ENCODE measurements at places on chromosomes 3 and 15. TPM values are rescaled to one million over a fixed set of nuclear protein-coding genes. Genes with fewer than 3 reads are reported as not detected.

DNA sequence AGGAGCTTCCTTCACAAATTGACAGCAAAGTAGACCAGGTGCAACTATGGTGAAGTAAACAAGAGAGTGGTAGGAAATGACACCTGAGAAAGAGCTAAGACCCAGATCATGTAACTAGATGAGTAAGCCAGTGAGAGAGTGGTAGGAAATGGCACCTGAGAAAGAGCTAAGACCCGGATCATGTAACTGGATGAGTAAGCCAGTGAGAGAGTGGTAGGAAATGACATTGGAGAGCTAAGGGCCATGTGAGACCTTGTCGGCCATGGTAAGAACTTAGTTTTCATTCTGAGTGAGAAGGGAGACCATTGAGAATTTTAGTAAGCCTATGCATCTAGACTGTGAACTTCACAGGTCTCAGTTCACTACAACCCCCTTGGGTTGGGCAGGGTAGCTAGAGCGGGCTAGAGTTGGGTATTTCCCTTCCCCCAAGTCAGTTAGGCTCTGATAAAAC, 5.4 kb upstream of the SENP7 start:
- peaks cover 8% of the 10 kb centered on the region for H3K36me3 ChIP-seq
- H3K4me1 ChIP-seq, result peaks cover 41% of the 10 kb centered on the region

DNA sequence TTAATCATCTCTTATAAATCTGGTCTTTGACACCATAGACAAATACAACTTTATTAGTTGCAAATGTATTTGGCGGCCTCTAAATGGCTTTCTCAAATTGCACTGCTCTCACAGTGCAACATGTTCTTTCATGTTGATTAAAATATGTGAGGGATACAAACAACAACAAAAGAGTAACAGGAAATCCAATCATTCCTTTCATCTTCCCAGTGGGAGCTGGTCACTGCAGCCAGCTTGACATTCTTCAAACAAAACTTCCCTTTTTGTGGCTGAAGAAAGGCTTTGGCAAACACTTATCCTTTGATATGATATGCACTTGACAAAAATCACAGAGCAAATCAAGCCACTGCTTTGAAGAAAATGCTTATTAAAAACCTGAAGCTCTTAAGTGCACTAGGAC, 973.6 kb downstream of the EPHA3 start:
- no peaks in the 10 kb centered on the region for H3K4me1 ChIP-seq
- no peaks in the 10 kb centered on the region for H3K27me3 ChIP-seq
- no peak overlapping the region for H3K27ac ChIP-seq
- no peak overlapping the region for H3K4me3 ChIP-seq

Gene SIDT1
- 11.5 TPM for total RNA-seq

Gene CRYGS
- 4.4 TPM for total RNA-seq

- peaks cover 14% of the 10 kb centered on the region for H3K27me3 ChIP-seq
- no peak overlapping the region for H3K4me3 ChIP-seq
- no peak overlapping the region for H3K27ac ChIP-seq
- DNase-seq, result no peak
Observed at GRCh38 chr15:57692709-57693108, 13.8 kb upstream of the POLR2M start.

Gene NRG4
- total RNA-seq, result not detected

GRCh38 chr3:72448858-72449257, 399.4 kb downstream of the SHQ1 start:
- H3K4me1 ChIP-seq, result peaks cover 32% of the 10 kb centered on the region
- peaks cover 7% of the 10 kb centered on the region for H3K27me3 ChIP-seq
- peaks cover 27% of the 10 kb centered on the region for H3K36me3 ChIP-seq
- H3K4me3 ChIP-seq, result no peak overlapping the region
